CD8-positive, alpha-beta T cell (primary cell): ENCODE measurements at places on chromosomes 2 and 18. TPM values are rescaled to one million over a fixed set of nuclear protein-coding genes. Genes with fewer than 3 reads are reported as not detected.

The AMER3 gene
- total RNA-seq = not detected

The ITGAV gene
- 3.6 TPM for total RNA-seq

The CCDC74B gene
- 0.22 TPM for total RNA-seq

DNA sequence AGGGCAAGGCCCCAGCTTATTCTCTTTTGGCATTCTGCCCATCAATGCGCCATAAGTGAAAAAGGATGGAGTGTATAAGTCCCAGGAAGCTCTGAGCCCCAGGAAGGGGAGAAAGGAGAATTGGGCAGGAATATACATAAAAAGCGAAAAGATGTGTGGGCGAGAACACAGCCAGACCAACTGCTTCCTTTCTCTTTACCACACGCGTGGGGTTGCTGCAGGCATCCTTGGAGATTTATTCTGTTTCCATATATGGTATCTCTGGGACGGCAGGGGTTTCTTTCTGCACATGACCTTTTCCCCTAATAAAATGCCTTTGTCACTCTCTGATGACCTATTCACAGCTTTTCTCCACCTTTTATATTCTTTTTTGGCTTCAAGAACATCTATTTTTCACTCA, 440.5 kb downstream of the NBAS start:
- no peak for DNase-seq

DNA sequence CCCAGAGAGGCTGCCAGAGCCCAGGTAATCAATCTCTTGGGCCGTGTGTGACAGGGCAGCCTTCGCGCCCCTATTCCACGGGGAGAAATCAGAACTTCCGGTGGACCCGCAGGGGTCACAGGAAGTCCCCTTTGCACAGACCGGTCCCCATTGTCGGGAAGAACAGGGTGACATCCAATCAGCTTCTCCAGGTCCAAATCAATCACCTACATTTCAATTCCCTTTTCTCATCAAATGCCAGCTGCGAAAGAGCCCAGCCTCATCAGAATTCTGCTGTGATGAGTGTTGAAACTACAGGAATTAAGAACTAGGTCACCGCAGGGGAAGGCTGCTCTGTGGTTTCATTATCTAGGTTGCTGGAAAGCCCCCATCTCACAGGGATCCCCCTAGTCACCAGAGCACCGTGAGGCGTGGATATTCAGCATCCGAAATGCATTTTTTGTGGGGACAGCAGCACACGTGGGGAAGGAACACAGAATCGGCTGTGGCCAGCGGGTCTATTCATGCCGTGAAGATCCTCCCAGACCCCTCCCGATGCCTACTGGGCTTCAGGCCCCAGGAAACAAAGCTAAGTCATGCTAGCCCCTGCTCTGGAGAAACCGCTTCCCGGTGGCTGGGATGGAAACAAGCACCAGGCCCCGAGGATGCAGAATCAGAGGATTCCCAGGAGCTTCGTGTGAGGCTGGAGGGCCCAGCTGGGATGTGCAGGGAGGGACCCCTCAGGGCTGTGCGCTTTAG, 193.7 kb upstream of the ID2 start:
- DNase-seq = peak; percentile 95

DNA sequence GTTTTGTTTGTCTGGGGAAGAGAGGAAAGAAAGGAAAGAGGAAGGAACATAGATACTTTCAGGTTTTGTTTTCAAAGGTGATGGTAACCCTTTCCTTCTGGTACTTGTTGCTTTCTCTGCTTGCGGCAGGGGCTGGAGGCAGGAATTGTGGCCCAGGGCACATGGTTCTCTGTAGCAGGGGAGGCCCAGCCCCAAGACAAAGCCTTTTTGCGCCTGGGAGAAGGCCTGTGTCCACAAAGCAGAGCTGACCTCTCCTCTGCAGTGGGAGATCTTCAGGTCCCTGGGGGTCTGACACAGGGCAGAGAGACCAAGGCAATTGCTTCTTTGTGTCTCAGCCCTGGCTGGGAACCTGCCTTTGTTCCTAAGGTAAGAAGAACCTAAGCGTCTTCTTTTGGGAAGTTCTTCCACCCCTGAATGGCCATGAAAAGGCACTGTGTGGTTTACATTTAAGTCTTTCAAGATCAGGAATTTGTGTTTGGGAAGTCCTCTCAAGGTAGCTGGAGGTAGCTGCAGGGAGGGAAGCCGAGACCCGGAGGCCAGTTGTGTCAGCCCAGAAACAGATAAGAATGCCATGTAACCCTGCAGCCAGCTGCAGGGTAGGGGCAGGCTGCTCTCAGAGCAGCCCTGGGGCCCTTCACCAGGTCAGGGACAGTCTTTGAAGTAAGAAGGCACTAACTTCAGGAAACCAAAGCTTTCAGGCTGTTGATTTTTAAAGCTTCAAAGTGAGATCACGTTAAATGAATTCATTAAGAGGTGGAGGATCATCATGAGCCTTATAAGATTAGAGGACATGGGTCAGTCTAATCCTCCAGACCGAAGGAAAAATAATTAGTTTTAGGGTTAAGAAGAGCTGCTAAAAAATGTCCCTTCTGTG, 119.3 kb downstream of the STPG4 start:
- no peak for DNase-seq

DNA sequence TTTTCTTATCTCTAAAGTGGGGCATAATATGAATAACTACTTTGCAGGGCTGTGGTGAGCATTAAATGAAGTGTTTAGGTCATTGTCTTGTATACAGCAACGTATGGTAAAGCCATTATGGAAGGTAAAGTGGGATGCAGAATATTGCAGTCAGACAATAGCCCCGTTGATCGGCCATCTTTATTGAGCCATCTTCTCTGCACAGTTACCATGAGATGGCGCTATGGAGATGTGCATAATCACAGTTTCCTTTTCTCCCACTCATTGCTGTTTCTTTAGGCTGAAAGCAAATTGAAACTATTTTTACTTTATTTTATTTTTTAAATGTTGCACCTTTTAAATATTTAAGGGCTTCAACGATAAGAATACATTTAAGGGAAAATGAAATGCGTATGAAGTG, 108.9 kb downstream of the THSD7B start:
- no peak for DNase-seq

DNA sequence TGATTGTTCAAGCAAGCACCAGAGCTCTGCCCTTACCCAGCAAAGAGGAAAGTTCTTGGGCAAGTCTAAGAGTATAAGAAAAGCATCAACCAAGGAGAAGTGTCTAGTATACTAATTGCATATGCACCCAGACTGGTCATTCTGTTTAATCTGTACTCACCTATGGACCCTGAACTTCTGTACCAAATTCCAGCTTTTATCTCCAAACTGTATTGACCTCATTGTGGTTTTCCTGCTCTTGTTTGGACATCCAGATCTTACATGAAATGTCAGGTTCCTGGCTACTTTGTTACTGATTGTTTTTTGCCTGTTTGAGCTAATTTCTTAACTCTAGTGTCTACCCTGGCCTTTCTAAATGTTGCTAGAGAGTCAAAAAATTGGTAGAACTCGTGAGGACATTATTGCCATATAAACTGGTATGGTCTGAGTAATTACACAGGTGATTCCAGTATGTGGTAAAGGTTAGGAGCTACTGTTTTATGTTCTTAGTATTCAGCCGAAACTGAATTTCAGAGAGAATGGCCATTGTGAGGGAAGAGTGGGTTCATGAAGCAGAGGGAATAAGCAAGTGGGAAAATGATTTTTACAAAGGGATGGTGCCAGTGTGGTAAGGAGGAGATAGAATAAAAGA, 146.3 kb downstream of the HNMT start:
- no peak for DNase-seq

- no peak for DNase-seq
Observed at GRCh38 chr2:56169521-56169920, 14.3 kb upstream of the CCDC85A start.

GRCh38 chr2:26727641-26728561, 35.4 kb downstream of the KCNK3 start:
- DNase-seq = no peak
